ENCODE measurements at places on chromosomes 4 and X.

DNA sequence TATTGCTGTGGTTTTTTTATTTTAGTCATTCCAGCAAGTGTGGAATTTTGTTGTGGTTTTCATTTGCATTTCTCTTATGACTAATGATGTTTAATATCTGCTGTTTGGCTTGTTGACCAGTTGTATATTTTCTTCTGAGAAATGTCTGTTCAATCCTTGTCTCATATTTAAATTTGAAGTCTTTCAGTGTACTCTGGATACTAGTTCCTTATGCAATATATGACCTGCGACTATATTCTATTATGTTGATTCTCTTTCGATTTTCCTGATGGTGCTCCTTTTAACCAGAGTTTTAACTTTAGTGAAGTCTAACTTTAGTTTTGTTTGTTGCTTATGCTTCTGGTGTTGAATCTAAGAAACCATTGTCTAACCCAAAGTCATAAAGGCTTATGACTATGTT is 1528.0 kb downstream of the TECRL start:
- DNase-seq, result no peak

GRCh38 chr4:2186133-2186864 is 55.6 kb downstream of the HAUS3 start:
- DNase-seq, result no peak

- DNase-seq, result no peak
Measured at GRCh38 chrX:40064055-40064597, 33.6 kb downstream of the BCOR start.

- no peak for DNase-seq
Measured at GRCh38 chr4:98530572-98530971, 127.8 kb downstream of the TSPAN5 start.

DNA sequence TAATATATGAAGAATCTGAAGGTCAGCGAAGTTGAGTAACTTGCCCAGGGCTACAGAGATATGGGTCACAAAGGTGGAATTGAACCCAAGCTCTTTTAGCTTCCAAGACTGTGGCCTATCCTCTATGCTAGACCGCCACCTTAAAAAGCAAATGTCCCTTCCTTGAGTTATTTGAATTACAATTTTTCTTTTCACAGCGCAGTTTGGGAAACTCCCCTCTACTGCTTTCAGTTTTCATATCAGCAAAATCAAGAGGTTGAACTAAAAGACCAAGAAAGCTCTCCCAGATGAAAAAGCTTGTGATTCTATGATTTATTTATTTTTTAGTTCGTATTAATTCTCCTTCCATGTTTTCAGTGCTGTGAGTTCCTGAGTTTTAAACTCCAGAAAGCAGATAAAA is 174.5 kb upstream of the C1QTNF7 start:
- no peak for DNase-seq

DNA sequence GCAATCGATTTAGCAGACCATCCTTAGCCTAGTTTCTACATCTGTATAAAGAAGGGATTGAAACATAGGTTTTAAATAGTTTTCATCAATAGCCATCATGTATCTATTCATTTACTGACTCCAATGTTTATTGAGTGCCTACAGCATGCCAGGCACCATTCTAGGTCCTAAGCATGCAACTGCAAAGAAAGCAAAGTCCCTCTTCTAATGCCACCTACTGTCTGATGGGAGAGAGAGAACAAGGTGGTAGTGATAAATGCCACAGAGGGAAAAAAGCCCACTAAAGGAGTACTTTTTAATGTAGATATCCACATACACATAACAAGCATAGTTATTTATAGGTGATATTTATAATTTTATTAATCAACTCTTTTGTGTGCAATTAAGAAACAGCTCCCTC is 67.6 kb upstream of the PPARGC1A start:
- DNase-seq, result no peak

GRCh38 chrX:48540028-48540375 is 488 bp downstream of the TBC1D25 start:
- DNase-seq, result peak; percentile 56

DNA sequence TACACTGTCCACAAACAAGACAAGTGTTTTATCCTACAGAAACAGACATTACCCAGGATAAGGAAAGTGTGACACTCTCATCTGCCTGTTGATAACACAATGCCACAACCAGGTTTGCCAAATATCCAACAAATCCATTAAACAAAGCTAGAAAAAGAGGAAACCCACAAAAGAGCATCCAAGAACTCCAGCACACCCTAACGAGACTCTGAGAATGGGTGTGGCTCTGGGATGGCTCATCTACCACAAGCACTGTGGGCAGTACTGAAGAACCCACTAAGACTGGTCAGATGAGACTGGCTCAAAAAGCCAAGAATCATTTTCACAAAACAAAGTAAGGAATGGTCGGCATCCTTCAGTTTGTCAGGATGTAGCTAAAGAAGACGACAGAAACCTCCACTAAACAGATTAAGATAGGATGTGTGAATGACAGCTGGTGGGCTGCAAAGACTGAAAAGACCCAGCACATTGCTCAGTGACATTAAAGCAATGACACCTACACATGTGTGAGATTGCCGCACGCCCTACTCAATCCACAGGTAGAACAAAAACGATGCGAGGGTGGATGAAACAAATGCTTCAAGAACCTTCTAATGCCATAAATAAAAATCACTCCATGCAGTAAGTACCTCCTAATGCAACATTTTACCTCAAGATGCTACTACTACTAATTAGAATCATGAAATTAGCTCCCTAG is 14.7 kb downstream of the ATP8A1 start:
- DNase-seq, result no peak

DNA sequence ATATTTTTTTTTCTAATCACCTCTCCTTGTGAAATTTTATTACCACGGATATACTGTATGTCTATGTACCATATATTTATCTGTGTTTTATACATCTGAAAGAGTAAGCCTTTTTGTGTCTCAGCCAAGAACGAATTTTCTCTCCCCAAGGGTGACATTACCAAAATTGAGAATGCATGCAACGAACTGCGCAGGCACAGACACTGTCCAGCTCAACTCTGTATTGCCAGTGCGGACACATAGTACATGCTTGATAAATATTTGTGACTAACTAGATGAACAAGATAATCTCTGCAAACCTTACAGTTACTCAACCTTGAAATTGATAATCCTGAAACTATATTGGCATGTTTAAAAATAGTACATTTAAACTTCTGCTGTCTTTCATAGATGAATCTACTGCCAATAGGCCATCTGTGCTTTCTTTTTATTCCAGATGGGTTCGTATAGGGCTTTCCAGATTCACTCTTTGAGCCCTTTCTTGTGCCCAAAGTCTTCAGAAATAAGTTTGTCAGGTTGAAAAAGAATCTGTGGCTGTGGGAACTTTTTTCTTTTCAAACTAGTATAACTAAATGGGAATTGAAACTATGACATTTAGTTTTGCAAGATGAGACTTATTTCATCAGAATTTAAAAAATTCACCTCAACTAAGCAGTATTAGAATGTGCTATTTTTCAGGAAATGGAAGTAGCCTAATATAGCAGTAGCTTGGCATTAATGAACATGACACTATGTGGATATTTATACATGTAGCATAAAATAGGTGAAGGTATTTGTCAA is 38.9 kb downstream of the DTHD1 start:
- DNase-seq, result no peak

DNA sequence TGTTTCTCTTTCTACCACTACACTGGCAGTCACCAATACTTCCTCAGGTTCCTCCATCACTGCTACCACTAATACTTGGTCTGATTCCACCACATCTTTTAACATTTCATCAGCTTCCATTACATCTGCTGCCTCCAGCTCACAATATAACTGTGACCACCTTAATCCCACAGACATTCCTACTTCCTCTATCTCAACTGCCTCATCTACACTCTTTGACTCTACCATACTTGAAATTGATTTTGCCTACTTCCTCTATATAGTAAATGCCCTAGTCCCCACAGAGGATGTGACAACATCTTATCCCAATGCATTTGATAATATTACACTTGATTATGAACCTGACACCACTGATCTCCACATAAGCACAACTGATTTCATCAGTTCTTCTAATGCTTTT is 29.0 kb downstream of the OPRPN start:
- DNase-seq, result no peak

DNA sequence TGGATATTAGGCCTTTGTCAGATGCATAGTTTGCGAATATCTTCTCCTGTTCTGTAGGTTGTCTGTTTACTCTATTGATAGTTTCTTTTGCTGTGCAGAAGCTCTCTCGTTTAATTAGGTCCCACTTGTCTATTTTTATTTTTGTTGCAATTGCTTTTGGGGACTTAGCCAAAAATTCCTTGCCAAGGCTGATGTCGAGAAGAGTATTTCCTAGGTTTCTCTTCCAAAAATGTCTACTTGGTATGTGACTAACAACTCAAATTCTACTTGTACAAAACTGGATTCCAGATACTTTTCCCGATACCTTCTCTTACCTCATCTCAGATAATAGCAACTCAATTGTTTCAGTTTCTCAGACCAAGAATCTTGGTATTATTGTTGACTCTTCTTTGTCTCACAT is 142.4 kb upstream of the GLRA2 start:
- no peak for DNase-seq

DNA sequence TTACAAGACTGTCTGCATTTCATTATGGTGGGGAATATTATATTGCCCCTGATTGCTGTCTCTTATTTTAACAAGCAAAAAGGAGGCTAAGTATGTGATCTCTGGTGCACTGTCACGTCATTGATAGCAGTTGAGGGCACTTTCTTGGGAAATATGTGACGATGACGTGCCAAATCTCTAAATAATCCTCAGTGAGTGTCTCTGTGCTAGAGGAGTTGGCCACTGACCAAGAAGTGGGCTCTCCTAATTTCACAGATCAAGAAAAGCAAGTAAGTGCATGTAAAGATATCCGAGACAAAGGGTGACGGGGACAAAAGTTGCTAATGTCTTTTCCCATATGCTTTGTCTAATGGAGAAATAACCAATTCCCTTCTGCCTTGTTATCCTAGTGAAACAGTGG is 487.4 kb upstream of the TENM3 start:
- DNase-seq, result no peak

GRCh38 chrX:12997906-12998687 is 23.2 kb downstream of the TMSB4X start:
- DNase-seq, result no peak

DNA sequence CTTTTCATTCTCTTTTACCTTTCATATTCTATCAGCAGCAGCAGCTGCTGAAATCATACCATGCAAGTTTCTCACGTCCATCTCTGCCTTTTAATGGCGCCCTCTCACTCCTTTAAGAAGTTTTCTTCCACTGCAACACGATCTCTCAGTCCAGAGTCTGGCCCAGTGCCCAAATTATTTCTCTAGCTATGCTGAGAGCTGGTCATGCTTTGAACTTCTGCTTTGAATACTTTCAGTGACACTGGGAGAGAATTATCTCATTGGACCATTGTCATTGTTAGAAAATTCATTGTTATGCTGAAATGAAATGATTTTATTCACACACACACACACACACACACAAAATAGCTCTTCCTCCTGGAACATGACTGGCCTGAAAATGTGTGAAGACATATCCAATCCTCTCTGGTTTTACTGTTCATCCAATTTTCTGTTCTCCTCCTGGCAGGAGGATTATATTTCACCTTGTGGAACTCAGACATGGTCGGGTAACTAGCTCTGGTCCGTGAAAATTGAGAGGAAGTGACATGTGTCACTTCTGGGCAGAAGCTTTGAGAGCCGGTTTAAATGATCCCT is 1.3 kb upstream of the PDHA1 start:
- DNase-seq, result no peak

DNA sequence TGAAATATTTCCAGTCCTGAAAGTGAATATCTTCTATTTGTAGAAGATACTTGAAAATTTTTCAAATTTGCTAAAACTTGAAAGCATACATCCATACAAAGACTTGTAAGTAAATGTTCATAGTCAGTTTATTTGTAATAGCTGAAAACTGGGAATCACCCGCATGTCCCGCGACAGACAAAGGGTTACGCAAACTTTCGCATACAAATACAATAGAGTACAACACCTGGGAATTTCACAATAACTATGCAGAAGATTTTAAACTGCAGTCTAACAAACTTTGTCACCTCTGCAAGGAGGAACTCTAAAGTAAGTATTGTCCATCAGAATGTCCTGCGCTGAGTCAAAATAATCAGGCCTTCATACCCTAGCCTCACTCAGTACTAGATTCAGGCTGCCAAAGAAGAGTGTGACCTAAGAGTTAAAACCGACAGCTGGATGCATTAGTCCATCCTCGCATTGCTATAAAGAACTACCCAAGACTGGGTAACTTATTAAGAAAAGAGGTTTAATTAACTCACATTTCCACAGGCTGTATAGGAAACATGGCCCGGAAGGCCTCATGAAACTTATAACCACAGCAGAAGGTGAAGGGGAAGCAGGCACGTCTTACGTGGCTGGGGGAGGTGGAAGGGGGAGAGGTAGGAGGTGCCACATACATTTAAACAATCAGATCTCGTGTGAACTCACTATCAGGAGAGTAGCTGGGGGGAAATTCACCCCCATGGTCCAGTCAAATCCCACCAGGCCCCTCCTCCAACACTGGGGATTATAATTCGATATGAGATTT is 60.4 kb downstream of the MMRN1 start:
- DNase-seq, result no peak

GRCh38 chr4:185405296-185405999 is 8.8 kb downstream of the ANKRD37 start:
- DNase-seq, result no peak

DNA sequence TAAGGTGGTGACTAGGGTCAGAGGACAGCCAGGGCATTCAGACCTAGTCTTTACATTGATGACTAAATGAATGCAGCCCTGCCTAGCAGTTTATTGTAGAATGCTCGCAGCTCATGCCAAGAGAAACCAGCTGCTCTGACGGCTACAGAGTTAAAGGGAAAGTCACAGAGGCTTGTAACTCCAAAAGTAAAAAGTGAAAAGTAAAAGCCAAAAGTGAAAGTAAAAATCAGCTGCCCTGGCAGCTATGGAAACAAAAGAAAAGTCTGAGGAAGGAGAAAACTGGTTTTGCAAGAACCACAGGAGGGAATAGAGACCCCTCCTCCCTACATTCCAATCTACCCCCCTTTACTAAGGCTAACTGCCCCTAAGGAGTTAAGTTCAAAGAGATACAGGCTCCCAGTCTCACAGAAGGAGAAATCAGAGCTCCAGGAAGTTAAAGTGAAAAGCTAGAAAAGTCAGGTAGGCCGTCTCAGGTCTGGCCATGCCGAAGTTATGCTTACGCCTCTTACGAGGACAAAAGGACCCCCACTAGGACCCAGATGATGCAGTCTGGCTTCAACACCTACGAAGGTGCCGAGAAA is 6.0 kb downstream of the GAGE10 start:
- DNase-seq, result no peak

GRCh38 chr4:109962401-109962800 is 49.7 kb downstream of the EGF start:
- DNase-seq, result no peak

DNA sequence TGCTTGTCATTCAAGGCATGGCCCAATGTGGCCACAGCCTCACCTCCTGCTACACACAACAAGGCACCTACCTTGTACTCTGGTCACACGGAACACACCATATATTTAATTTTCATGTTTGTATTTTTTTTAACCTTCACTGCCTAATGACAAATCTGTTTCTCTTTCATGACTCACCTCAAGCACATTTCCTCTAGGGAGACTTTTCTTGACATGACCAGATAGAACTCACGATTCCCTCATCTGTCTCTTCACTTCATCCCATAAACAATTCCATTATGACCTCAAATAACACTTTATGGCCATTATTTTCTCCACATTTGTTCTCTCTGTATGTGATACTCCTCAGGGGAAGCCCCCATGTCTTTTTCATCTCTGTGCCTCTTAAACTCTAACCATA is 11.1 kb downstream of the DRP2 start:
- no peak for DNase-seq
